ENCODE measurements at places on chromosomes 12 and 14.

DNA sequence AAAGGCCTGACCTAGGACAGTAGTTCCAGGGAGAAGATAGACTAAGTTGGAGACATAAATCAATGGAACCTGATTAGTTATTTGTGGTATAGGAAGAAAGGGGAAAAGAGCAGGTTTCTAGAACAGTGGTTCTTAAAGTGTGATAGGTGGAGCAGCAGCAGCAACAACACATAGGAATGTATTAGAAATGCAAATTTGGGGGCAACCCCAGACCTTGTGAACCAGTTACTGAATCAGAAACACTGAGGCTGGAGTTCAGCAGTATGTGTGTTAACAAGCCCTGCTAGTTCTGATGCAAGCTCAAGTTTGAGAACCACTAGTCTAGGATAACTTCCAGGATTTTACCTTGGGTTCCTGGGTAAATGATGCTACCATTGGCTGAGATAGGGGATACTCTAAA, 308.7 kb downstream of the EMP1 start:
- no peak for DNase-seq

DNA sequence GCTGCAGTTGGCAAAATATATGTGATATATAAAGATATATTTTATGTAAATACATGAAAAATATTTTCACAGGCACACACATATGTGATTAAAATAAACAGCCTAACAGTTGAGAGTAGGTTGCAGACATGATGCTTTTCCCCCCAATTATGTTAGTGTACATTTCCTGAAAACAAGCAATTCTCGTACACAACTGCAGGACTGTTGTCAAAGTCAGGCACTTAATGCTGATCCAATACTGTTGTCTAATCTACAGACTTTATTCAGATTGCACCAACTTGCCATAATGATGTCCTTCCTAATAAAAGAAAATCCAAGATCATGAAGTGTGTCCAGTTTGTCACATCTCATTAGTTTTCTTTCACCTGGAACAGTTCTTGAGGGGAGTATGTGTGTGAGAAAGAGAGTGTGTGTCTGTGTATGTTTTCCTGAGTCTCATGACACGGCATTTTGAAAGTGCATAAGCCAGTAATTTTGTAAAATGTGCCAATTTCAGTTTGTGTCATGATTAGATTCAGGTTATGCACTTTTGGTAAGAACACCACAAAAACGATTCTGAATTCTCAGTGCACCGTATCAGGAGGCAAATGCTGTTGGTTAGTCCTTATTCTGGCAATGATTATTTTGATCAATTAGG, 16.5 kb upstream of the SEL1L start:
- no peak for DNase-seq

GRCh38 chr12:7441216-7441615, 2.7 kb downstream of the CD163L1 start:
- DNase-seq, result no peak

DNA sequence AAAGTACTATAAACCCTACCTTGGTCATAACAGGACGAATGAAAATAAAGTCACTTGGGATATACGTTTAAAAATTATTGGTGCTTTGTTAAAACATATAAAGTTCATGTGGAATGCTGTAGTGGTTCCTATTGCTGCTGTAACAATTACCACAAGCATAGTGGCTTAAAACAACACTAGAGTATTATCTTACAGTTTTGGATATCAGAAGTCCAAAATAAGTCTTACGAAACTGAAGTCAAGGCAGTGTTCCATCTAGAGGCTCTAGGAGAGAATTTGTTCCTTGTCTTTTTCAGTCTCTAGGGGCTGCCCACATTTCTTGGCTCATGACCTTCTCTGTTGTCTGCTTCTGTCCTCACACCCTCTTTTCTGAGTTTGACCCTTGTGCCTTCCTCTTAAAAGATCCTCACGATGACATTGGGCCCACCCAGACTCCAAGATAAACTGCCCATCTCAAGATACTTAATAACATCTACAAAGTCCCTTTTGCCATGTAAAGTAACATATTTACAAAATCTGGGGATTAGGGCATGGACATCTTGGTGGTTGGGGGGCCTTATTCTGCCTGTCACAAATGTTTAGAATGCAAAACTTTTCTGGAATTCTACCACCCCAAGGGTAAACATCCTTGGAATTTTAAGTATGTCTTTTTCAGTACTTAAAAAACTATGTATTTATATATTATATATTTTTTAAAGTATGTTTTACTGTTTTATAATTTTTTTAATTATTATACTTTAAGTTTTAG, 178.1 kb downstream of the ETNK1 start:
- no peak for DNase-seq

DNA sequence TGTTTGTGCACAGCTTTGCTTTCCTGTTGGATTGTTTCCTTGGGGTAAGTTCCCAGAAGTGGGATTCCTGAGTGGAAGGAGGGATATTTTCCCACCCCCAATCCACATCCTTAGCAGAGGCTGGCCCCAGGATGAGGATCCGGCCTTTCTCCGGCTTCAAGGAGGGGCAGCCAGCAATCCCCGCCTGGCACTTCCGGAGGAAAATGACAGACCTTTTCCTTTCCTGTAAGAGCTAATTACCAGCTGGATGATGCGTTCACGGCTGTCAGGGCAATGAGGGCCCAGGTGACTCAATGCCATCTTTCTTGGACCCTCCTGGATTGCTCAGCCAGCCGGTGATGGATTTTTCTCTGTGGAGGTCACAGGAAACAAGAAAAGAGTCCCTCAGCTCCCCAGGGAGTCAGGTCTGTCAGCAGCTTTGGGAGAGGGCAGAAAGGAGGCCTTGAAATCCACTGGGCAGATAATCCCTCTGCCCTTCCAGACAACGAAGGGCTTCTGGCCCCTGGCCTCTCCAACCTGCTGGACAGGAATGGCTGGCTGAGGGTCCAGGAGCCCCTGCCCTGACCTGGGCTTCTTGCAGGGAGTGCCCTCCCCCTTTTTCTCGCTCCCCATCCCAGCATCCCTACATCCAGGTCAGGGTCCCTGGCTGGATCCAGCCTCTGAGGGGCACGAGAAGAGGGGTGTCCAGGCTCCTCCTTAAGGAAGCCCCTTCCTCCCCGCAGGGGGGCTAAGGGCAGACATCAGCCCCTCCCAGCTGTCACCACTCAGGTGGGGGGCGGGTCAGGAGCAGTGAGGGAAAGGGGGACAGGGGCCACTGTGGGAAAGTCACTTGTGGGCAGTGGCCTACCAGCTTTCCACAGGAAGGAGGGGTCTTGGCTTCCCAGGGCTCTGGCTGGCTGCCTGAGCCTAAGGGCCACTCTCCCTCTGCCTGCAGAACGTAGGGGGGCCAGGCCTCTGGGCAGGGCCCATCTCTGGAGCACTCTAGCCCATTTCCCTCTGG, 16.1 kb upstream of the CCDC85C start:
- DNase-seq, result no peak

GRCh38 chr14:92540472-92541048, 27.0 kb downstream of the RIN3 start:
- DNase-seq, result no peak

DNA sequence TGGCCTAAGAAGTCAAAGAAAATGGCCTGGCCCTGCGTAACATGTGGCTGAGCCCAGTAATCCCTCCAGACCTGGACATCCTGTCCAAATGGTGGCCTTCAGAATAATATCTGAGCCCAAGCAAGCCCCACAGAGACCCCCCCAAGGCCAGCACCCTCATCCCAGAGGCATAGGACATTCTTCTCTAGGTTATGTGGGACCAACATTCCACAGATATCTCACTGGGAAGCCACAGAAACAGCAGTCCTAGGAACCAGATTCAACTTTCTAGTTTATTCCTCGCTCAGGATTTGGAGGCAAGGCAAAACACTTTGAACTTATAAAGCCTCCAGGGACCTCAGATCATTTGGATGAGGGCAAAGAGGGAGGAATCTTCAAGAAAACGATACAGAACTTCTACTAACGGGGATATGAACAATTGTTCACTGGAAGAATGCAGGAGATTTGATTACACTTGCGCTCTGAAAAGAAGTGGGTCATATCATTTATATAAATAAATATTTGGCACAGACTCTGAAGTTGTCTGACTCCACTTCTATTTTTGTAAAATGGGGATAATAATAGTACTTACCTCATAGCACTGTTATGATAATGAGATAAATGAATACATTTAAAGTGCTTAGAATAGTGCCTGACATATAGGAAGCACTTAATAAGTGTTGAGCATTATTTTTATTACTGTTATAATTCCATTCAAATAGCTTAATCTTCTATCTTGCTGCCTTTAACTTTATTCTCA, 171.5 kb downstream of the NUAK1 start:
- no peak for DNase-seq

- DNase-seq, result no peak
Measured at GRCh38 chr12:113292091-113292490, 42.8 kb downstream of the SLC8B1 start.

DNA sequence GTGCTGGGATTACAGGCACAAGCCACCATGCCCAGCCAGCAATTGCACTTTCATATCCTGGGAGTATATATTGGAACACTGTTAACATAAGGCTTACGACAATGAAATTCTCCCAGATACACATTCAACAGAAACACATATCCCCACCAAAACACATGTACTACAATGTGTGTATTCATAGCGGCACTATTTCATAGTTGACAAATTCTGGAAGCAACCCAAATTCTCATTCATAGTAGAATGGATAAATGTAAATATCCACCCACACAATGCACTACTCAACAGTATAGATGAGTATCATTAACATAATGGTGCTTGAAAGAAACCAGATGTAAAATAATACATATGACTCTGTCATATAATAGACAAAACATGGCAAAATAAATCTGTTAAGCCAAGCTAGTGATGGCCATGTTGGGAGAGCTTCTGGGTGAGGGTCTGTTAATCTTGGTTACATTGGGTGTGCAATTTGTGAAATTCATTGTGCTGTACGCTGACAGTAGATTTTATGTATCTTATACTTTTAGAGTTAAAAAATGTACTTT, 2.6 kb upstream of the DNAAF2 start:
- DNase-seq, result no peak

DNA sequence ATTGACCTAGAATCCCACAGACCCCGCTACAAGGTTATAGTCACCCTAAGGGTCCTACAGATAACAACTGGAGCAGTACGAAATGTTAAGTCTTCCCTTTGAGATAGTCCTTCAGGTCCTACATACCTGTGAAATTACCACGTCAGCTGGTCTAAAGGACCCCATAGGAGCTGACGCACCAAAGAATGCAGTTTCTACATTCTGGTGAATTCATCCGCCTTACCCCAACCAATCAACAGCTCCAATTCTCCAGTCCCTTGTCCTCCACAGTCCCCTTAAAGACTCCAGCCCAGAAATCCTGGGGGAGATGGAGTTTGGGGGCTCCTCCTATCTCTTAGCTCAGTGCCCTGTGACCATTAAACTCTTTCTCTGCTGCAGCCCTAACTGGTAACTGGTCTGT, 36.2 kb upstream of the PRMT8 start:
- no peak for DNase-seq

DNA sequence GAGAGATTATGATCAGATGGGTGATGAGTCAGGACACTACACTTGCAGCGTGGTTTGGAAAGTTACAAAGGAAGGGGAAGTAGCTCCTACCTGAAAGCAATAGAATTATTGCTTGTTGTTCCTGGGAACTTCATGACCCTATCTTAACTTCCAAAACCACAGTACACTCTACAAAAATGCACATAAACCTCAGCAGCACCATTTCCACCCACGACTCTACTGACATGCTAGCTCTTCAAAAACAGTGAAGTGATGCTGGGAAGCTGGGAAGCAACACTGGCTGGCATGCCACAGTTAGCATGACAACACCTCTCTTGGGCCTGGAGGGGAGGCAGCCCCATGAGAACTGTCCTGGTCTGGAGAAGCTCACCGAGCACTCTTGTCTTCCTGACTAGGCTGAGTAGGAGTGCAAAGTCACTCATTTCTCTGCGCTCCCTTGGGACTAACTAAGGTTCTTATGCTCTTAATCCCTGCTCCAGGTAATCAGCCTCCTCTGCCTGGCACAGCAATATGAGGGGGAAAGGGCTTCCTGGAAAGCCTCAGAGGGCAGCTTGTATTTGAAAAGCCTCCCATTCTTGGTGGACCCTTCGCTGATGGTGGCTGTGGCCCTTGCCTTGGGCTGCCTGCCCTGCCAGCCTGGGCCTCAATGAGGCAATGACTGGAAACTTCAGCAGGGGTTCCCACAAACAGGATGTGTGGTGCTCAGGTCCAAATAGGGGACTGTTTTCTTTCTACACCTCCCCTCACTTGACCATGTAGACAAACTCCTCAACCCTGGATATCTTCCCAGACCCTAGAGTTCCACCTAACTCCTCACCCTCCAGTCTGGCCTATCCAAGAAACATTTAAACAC, 1.2 kb downstream of the KRT3 start:
- no peak for DNase-seq

DNA sequence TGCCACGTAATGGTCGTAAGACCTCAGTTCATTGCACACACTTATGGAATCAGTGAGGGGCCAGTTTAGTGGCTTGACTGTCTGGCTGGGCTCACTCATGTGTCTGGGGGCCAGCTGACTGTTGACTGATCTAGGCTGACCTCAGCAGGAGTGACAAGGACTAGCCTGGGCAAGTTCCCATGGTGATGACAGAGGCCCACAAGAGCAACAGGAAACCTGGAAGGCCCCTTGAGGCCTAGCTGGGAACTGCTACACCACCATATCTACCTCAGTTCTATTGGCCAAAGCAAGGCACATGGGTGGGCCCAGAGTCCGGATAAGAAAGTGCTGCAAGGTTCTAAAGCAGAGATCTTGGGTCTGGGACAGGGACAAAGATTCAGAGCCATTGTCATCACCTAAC, 21.3 kb upstream of the RFLNA start:
- DNase-seq, result no peak

- no peak for DNase-seq
Measured at GRCh38 chr14:69484444-69485314, at the start of gene PLEKHD1. PLEKHD1 (plus strand) TSS chr14:69484728; CDS start chr14:69484966, 238 bp downstream.

DNA sequence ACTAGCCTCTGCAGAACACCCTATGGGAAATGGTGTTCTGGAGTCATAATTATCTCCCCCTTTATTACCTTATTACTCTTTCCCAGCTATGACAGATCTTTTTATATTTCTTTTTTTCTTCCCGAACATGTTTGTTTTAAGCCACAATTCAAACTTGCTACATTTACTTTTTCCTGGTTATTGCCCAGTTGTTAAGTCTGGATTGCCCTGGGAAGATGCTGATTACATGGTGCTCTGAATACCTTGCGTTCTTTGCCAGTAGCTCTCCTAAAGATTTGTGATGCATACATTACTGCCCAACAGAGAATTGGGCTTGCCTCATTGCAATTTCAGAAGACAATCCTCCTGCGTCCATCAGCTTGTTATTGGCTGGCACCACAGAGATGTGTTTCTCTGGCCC, 118.3 kb upstream of the FGD4 start:
- DNase-seq, result no peak

DNA sequence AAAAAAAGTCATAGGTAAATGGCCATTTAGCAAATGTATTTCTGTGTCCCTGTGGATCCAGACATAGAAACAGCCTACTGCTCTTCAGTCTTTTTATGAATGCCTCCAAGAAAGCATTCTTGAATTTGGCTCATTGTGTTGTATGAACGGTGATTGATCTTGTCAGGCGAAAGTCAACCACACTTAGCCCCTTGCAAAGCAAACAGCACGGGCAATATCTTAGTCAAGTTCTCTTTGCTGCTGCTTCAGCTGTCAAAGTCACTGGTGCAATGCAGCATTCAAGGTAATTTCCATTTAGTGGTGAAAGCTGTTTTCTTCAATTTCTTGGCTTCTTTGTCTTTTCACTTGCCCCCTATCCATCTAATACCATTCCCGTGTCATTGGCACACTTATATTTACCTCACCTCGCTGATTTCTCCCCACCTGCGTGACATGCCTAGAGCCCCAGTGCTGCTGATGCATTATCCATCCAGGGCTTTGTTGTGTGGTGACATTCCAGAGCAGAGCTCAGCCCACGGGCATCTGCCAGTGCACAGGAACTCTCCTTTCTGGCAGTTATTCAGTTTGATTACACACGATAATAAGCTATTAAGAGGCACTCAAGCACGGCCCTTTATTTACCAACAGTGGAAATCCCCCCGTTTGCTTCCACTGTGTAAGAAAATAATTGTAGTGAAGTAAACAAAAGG, 362.3 kb upstream of the NOVA1 start:
- DNase-seq, result no peak
